ENCODE measurements at places on chromosomes 3 and 15.
A peak's percentile ranks its signal among the peaks of the same experiment; 100 is the strongest.

DNA sequence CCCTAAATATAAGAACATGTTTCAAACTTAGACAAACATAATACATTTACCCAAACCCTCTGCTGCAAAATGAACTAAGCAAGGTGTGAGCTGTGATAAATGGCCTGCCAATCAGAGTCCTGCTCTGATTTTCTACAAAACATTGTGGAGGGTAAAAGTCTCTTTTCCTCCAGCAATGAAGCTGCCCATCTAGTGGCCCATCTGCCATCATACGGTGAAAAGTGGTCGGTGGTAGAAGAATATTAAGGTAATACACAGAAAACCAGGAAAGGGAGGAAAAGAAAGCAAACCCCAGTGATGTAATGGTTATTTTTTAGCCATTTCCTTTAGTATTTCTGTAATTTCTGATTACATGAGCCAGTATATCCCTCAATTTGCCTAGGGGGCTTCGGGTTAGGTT is 838.1 kb downstream of the TBL1XR1 start:
- no peak for DNase-seq

GRCh38 chr15:100849021-100849854 is 30.4 kb upstream of the ALDH1A3 start:
- DNase-seq = no peak

- no peak for DNase-seq
Measured at GRCh38 chr15:39801641-39802309, 19.1 kb upstream of the FSIP1 start.

- no peak for DNase-seq
Measured at GRCh38 chr3:190996181-190996775, 133.8 kb upstream of the GMNC start.

DNA sequence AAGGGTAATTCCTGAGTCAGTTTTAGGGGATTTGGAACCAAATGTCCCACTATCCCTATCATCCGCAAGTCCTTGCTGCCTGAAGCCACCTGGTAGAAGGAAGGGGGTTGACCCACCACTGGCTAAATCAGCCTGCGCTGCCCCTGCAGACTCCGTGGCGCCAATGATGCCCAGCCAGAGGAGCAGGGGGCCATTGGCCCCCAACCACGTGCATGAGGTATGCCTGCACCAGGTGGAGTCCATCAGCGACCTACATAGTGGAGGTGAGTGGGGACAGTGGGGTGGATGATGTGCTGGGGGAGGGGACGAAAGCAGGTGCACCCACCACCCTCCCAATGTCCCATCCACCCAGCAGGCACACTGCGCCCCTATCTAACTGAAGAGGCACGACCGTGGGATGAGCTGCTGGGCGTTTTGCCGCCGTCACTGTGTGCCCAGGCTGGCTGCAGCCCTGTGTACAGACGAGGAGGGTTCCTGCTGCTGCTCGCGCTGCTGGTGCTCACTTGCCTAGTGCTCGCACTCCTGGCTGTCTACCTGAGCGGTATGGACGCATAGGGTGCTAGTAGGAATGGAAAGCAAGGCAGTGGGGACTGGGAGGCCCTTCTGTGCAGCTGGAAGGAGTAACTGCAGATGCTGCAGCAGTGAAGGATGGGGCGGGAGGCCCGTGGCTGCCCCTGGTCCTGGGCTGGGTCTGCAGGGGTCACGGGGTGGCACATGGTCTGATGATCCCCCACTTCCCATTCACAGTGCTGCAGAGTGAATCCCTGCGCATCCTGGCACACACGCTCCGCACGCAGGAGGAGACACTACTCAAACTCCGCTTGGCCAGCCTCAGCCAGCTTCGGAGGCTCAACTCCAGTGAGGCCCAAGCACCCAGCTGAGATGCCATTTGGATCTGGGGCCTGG is 5.7 kb downstream of the IFRD2 start:
- DNase-seq = no peak

DNA sequence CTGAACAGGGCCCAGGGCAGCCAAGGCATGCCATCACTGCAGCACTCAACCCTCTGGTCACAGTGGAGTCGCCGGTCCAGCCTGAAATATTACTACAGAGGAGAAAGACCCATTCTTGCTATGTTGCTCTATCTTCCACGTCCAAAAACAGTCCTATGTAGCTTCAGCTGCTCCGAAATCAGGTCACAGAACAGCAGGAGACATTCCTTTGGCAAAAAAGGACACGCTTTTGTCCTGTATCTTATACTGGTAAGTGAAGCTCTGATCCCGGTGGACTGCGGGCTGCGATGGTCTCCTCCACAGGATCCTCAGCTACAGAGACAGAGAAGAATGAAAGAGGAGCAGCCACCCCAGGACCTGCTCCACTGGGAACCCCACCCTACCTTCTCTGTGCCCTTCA is 17.6 kb downstream of the ELP6 start:
- no peak for DNase-seq

- no peak for DNase-seq
Measured at GRCh38 chr15:61671736-61672135, 388.5 kb downstream of the VPS13C start.

DNA sequence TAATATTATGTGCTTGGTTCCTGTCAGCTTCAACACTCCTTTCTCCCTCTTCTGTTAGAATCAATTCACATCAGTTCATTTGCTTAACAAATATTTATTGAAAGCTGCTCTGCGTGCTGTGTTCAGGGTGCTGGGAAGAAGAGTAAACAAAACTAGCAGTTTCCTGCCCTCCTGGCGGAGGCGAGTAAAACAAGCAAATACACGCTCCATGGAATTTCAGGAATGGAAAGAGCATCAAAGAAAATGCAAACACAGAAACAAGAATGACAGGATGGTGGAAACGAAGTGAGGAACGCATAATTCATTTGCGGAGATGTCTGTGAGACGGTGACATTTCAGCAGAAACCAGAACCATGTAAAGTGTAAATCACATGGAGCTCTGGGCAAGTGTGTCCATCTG is 49.4 kb upstream of the SPTSSB start:
- no peak for DNase-seq

GRCh38 chr3:64291345-64291744 is 66.1 kb upstream of the PRICKLE2 start:
- DNase-seq = no peak

DNA sequence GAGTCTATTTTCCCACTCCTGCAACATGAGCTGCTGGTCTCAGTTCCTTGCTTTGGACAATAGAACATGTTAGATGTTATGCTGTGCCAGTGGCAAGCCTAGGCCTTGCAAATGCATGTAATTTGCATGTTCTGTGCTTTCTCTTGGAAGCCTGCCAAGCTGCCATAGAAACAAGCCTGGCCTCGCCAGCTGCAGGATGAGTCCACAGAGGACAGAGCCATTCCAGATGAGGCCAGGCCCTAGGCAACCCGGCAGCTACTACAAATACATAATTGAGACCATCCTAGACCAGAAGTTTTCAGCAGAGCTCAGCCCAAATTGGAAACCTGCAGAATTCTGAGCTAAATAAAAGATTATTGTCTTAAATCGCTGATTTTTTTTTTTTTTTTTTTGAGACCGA is 39.6 kb downstream of the TRIM69 start:
- no peak for DNase-seq

- DNase-seq = no peak
Measured at GRCh38 chr15:59436774-59437141, 1.2 kb upstream of the FAM81A start.

DNA sequence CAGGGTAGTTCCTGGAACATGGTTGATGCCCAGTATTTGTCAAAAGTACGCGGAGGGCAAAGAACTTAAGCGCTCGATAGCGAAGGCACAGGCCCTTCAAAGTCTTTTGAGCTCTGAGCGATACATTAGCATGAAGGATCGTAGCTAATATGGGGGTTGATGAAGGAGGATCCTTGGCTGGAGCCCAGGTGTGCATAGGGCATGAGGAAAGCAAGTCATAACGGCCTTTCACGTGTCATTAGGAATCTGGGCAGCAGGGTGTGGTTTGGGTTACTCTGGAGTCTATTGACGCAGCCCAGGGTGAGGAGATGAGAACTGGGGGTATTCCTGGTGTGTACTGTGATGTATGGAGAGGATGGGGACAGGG is 31.7 kb downstream of the SPINK8 start:
- peak; percentile 25 for DNase-seq

- DNase-seq = no peak
Measured at GRCh38 chr3:23152989-23153388, 50.1 kb upstream of the UBE2E2 start.

- peak; percentile 58 for DNase-seq
Measured at GRCh38 chr3:149371001-149371722, 6.3 kb downstream of the TM4SF1 start.

GRCh38 chr3:1251282-1252060 is 158.6 kb downstream of the CNTN6 start:
- no peak for DNase-seq

- DNase-seq = no peak
Measured at GRCh38 chr15:66254951-66255676, 1.6 kb upstream of the MEGF11 start.

DNA sequence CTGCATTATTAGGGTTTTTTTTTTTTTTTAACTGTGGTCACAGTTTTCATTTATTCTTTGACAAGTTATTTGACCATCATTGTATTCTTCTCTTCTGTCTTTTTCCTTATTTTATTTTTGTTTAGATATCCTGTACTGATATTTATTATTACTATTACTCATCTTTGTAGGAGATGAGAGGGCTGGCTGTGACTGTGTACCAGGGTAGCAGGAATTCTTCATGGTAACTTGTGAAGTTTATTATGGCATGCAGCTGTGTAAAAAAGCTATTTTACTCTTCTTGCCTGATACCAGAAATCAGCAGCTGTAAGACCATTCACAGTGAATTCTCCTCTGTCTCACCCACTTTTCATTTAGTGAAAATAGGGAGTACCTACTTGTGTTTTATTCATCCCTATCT is 44.5 kb downstream of the ATP6V1A start:
- no peak for DNase-seq

- DNase-seq = no peak
Measured at GRCh38 chr3:117358717-117359314, 649.2 kb downstream of the TUSC7 start.

DNA sequence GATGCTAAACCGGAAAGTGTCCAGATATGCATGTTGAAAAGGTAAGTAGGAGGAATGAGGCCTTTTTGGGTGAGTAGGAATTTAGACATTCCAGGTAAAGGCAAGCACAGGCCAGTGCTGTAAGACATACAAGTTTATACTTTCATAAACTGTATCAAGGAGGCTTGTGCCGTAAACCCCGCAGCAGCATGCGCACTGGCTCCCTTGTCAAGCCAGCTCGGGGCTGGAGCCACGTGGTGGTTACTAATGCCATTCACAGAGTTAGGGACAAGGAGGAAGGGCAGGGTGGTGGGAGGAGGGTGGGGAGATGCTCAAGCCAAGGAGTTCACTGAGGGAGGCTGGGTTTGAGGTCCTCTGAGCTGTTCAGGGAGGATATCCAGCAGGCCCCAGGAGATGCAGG is 35.8 kb downstream of the PLD1 start:
- no peak for DNase-seq

DNA sequence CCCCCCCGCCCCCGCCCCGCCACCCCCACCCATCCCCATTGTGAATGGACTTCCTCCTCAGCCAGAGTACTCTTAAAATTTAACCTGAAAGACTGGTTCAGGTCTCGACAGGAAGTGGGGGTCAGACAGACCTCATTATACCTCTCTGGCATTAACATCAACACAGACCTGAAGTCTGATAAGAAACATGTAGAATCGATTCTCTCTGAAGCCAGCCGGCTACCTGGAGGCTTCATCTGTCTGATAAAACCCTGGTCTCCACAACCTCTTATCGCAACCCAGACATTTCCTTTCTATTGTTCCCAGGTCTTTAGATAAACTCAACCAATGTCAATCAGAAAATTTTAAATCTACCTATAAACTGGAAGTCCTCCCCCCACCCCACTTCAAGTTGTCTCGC is 42.6 kb downstream of the SLCO2A1 start:
- no peak for DNase-seq

GRCh38 chr15:53116169-53116568 is 326.0 kb upstream of the ONECUT1 start:
- no peak for DNase-seq

DNA sequence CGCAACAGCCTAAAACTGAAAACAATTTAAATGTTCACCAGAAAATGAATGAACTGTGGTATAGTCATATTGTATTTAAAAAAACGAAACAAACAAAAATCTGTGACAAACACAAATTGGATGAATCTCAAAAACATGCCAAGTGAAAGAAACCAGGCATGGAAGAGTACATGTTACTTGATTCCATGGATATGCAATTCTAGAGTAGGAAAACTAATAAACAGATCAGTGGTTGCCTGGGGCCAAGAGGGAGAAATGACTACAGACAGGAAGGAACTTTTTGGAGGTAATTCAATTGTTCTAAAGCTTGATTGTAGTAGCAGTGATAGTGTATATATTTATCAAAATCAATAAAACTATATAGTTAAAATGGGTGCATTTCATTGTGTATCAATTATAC is 16.8 kb downstream of the UBE3A start:
- DNase-seq = no peak

DNA sequence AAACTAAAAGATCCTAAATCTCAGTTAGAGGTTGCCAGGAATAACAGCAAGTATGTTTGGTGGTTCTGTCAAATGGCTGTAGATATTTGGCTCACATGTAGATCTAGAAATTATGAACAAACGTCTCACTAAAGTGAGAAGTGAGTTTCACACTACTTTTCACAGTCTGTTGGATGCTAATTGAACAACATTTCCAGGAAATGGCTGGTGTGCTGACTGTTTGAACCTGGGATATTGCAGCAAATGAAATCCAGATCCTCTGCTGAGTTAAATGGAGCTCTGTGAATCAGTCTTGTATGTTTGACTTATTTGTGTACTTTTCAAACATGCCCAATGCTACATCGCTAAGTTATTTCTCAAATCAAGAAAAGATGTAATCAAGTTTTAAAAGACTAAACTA is 21.3 kb upstream of the RSL24D1 start:
- peak; percentile 20 for DNase-seq

GRCh38 chr3:44106756-44107155 is 134.9 kb upstream of the TOPAZ1 start:
- DNase-seq = no peak

GRCh38 chr3:197259096-197259495 is 39.3 kb downstream of the DLG1 start:
- no peak for DNase-seq

GRCh38 chr3:69462022-69462825 is 76.3 kb upstream of the FRMD4B start:
- DNase-seq = no peak

- DNase-seq = peak; percentile 84
Measured at GRCh38 chr3:141644931-141645330, 93.2 kb upstream of the RNF7 start.

Measured in AML-193 (cell line).